ENCODE measurements at places on chromosomes 12 and 14. TPM values are rescaled to one million over a fixed set of nuclear protein-coding genes. Genes with fewer than 3 reads are reported as not detected.

FITM1 gene
- 0.75 TPM for total RNA-seq

SCN8A gene
- total RNA-seq = 0.42 TPM

HRK gene
- total RNA-seq = 0.06 TPM

MSRB3 gene
- 198 TPM for total RNA-seq

KCNH5 gene
- not detected for total RNA-seq

SIX4 gene
- 3.0 TPM for total RNA-seq

TIGAR gene
- 7.2 TPM for total RNA-seq

PIWIL1 gene
- total RNA-seq = not detected

BRI3BP gene
- 5.2 TPM for total RNA-seq

CKAP4 gene
- total RNA-seq = 61.1 TPM

LEMD3 gene
- total RNA-seq = 28.6 TPM

SLC41A2 gene
- total RNA-seq = 106 TPM

TM9SF1 gene
- 35.3 TPM for total RNA-seq

LMO3 gene
- total RNA-seq = 28.2 TPM

MGST1 gene
- total RNA-seq = 79.3 TPM

KRT74 gene
- not detected for total RNA-seq

SUOX gene
- total RNA-seq = 18.3 TPM

ACVRL1 gene
- total RNA-seq = 96.9 TPM

COPZ1 gene
- 71.5 TPM for total RNA-seq

USP30 gene
- total RNA-seq = 7.3 TPM

RNASE1 gene
- 264 TPM for total RNA-seq

STAT6 gene
- total RNA-seq = 258 TPM

MDM1 gene
- total RNA-seq = 15.0 TPM

GLT1D1 gene
- total RNA-seq = 1.4 TPM

HOXC12 gene
- 0.45 TPM for total RNA-seq

RNF212B gene
- total RNA-seq = not detected

SLC2A3 gene
- total RNA-seq = 178 TPM

RTL1 gene
- not detected for total RNA-seq

Data from aorta (tissue), 5 donors.